ENCODE measurements at places on chromosomes 11 and 22.

DNA sequence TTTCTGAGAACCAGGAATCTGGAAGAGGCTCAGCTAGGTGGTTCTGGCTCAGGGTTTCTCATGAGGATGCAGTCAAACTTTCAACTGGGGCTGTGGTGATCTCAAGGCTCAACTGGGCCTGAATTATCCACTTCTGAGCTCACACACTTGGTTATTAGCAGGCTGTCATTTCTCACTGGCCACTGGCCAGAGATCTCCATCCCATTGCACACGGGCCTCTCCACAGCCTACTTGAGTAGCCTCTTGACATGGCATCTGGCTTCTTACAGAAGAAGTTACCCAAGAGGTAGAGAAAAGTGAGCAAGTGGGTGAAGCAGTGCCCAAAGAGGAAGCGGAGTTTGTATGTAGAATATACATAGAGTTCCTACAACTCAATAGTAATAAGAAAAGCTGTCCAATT is 16.0 kb downstream of the CALCA start:
- no peak for DNase-seq

GRCh38 chr22:41818596-41818995 is 14.3 kb upstream of the SREBF2 start:
- DNase-seq: no peak

DNA sequence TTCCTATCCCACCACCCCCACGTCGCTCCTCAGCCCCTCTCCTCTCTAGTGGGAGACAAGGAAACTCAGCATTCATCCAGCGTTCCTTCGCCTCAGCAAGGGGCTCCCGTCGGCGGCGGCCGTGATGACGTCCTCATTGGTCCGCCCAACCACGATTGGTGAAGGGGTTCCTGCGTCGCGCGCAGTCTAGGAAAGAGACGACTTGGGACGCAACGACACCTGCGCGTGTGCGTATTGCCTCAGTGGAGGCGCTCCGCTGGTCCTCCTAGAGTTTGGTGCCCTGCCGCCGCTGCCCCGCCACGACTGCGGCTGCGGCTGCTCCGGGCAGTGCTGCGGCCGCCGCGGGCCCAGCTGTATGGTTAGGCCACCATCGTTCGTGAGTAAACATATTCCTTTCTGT is 56.6 kb downstream of the CCDC81 start:
- DNase-seq: no peak

DNA sequence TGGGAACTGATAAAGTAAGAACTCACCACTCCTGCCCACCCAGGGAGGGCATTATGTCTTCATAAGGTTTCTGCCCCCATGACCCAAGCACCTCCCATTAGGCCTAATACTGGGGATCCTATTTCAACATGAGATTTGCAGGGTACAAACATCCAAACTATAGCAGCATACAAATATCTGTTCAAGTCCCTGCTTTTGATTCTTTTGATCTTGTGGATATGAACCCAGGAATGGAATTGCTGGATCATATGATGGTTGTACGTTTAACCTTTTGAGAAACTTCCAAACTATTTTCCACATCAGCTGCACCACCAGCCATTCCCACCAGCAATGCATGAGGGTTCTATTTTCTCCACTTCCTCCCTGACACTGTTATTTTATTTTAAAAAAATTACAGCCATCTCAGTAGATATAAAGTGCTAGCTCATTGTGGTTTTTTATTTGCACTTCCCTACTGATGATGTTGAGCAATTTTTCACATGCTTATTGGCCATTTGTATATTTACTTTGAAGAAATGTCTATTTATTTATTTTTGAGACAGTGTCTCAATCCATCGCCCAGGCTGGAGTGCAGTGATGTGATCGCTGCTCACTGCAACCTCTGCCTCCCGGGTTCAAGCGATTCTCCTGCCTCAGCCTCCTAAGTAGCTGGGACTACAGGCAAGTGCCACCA is 7.1 kb upstream of the ATG16L2 start:
- no peak for DNase-seq

- DNase-seq: no peak
Observed at GRCh38 chr11:19607656-19608360, 104.8 kb upstream of the NAV2 start.

GRCh38 chr11:93494357-93494756 is 48.8 kb downstream of the SMCO4 start:
- DNase-seq: no peak

DNA sequence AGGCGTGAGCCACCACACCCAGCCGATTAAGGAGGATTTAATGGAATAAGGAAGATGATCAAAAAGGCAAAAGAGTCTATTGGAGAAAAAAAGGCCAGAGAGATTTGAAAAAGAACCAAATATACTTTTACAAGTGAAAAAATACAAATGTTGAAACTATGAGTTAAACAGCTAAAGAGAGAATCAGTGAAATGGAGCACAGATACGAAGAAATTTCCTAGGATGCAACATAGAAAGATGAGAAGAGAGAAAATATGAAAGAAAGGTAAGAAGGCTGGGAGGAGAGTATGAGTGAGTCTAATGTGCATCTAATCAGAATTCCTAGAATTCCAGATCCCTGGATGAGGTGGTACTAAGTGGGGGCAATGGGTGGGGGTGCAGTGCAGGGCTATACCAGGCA is 19.4 kb upstream of the CELSR1 start:
- DNase-seq: no peak

- no peak for DNase-seq
Observed at GRCh38 chr11:103898577-103899336, 137.7 kb upstream of the DDI1 start.

- no peak for DNase-seq
Observed at GRCh38 chr22:35070451-35071093, 4.6 kb downstream of the ISX start.

- DNase-seq: peak; percentile 20
Observed at GRCh38 chr11:35235936-35236666, 97.1 kb downstream of the CD44 start.

- no peak for DNase-seq
Observed at GRCh38 chr22:25997886-25998775, 171.1 kb upstream of the SEZ6L start.

- no peak for DNase-seq
Observed at GRCh38 chr22:19535001-19535400, 10.8 kb upstream of the CLDN5 start.

- DNase-seq: no peak
Observed at GRCh38 chr11:42960521-42961088, 351.2 kb upstream of the API5 start.

GRCh38 chr22:27718186-27719035 is 83.1 kb downstream of the MN1 start:
- no peak for DNase-seq

GRCh38 chr11:119832202-119832935 is 103.4 kb upstream of the NECTIN1 start:
- no peak for DNase-seq

DNA sequence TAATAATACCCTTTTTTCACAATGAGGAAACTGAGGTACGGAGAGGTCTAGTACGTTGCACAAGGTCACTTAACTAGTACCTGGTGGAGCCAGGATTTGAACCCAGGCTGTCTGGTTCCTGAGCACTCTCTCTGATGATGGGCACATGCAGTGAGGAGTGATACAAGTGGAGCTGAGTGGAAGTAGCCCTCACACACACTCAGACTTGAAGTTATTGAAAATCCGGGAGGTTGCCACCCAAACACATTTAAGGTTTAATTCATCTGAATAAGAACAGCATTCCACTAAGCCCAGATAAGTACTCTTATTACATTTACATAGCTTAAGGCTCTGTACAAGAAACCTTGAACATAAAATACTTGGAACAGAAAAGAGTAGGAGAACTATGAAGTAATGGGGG is 4.8 kb downstream of the GRAP2 start:
- no peak for DNase-seq

DNA sequence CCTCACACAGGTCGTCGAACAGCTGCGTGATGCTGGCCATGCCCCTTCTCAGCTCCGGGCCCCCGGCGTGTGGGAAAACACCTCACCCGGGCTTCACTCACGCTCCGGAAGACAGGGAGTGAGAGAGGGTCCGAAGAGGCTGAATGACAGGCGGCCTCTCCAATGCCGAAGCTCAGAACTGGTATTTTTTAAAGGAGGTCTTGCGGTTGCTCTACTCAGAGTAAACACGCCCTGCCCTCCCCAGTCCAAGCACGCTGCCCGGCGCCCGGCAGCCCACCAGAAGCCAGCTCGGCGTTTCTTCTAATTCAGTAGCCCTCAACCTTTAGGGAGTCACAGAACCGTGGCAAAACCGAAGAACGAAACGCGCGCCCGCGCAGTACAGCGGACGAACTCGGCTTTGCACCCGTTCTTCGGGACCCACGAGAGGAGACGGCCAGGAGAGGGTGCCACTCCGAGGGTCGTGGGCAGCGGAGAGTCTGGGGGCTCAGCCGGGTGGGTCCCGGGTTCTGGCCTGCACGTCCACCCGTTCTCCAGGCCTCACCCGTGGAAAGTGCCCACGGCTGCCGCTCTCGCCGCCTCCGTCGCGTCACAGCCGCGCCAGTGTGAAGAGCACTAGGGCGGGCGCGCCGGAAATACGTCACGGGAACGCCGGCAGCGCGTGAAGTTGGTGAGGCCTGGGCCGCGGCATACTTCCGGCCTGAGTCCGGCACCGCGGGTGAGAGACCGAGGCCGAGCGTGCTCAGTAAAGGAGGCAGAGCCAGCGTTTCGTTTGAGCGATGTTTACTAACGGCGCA is at the start of gene TUBGCP6:
Gene TUBGCP6 (minus strand): TSS at position 604 of the 794 bp plus-strand sequence. CDS start 564 bp downstream, at position 40.
- DNase-seq: peak; percentile 83

DNA sequence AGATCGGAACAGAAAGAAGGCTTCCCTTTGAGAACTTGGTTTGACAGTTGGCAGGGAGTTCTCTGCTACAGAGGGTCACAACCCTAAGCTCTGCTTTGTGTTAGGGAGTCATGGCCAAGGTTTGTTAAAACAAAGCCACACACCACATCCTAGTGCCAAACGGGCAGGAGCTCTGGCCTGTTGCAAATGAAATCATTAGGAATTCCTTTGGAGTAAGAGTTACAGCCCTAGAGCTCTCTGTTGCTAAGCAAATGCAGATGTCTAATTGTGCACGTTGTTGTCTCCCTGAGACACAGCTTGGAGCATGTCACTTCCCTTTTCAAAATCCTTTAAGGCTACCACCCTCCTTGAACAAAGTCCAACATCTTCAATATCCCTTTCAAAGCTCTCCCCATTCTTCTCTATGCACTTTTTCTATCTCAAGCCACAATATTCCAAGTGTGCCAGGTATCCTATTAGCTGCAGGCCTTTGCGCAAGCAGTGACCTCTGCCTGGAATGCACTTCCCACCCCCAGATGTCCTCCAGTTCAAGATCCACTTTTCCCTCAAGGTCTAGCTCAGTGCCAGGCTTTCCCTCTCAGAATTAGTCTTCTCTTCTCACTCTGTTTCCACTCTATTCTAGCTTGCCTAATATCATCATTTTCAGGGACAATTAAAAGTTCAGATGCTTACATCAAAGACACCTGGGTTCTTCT is 253.7 kb upstream of the POU2AF2 start:
- no peak for DNase-seq

- no peak for DNase-seq
Observed at GRCh38 chr11:69518081-69518950, 36.9 kb downstream of the LINC01488 start.

DNA sequence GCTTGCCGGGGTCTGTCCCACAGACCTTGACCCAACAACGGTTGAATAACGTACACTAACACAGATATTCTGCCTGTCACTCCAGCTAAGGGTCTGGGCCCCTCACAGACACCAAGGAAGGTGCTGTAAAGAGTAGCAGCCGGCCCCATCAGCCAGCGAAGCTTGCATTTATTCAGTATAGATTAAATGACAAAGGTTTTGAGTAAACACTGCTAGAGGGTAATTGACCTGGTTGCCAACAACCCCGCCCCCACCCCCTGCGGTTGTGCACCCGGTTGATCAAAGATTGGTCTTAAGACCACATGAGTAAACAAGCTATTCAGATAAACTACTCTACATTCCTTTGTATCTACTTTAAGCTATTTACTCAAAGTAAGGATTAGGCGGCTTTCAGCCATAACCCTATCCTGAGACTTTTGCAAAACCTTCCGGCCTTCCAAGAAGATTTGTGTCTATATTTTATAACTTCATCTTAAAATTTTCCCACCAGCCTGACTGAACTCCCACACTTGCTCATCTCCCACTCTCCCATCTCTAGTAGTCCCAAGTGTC is 4.8 kb upstream of the CKAP5 start:
- no peak for DNase-seq

DNA sequence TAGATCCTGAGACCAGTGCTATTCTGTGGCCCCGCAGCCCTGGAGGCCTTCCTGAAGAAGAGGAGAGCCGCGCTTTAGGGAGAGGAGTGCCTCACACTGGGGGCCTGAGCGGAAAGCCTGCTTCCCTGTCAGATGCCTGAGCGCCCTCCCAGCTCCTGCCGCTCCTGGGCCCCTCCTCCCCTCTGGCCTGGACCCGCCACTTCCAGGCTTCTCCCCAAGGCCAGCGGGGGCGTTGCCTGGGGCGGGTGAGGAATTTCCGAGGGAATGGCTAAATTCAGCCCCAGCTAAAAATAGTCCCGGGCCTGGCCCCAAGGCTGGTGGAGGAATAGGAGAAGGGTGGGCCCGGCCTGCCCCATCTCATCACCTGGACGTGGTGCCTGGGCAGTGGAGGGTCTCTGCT is 15.4 kb downstream of the ARHGEF17 start:
- no peak for DNase-seq

DNA sequence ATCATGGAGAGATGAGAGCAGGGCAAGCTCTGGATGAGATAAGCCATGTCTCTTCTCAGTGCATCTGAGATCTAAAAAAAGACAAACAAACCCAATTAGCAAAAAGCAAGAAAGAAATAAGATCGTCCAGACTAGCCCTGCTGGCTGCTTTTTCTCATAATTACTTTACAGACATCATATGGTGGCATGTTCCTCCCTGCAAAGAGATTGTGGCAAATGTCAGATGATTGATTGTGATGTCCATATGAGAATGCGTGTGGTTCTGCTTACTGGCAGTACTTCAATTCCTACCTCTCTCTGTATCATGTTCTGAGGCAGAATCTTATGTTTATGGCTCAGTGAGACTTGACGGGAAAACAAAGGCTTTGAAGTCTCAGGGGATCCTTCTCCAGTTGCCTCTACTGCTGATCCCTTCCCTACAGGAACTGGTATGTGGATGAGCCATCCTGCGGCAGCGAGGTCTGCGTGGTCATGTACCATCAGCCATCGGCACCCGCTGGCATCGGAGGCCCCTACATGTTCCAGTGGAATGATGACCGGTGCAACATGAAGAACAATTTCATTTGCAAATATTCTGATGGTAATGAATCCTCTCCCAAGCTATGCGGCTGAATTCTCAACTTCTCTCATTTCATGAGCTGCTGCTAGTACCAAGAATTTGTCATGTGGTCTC is 8.8 kb downstream of the LAYN start:
- no peak for DNase-seq
